SHP77 treated with DMSO at 0.1 percent for 48 hours (cell line): ENCODE measurements at places on chromosomes 6 and 20.

DNA sequence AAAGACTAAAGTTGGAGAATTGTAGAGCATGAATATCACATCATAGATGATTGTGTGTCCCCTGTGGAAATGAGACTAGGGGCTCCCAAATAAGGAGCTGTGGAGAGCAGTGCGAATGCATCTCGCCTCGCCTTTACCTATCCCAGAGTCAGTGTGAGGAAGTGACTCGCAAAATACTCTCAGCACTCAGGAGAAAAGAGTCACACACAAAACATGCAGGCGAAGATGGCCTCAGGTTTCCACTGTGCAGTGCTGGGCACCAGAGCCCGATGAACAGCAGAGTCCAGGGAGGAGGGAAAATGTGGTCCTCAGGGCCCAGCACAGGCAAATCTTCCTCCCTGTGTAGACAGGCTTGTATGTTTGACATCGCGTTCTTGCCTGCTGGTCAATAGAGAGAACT, 126.5 kb upstream of the AFDN start:
- DNase-seq: no peak

- DNase-seq: no peak
These were observed 164.4 kb downstream of the CDKAL1 start for GRCh38 chr6:20698675-20699074.

GRCh38 chr20:35806075-35806474, 34.3 kb downstream of the PHF20 start:
- no peak for DNase-seq

GRCh38 chr6:110415086-110415916, at the start of gene DDO:
Gene DDO, minus strand, starts transcription at chr6:110415575. Its CDS starts 2,113 bp downstream, at chr6:110413462.
- peak; percentile 72 for DNase-seq

GRCh38 chr6:121851056-121851455, 415.6 kb downstream of the GJA1 start:
- DNase-seq: no peak

DNA sequence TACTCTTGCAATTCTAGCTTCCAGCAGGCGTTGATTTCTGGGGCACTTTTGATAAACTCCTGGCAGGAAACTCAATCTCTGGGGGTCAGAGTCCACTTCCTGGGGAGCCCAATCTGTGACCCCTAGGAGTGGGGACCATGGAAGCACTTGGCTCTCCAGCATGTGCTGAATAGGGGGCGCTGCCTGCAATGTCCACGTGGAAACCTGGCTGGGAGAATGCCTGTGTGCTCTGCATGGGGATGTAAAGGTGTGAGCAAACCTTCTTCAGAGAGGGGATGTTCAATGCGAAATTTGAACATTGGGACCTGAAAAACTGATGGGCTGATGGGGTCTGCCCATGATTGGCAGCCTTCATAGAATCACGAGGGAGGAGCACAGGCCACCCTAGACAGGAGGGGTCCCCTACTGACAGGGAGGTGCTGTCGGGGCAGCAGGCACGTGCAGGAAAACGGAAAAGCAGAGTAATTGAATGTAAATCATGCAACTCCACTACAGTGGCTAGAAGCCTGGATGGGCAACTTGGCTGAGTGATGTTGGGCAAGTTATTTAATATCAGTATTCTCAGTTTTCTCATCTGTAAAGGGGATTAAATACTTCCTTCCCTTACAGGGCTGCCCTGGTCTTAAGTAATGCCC, 47.8 kb downstream of the CEP43 start:
- DNase-seq: no peak

- no peak for DNase-seq
These were observed 135.4 kb downstream of the NRN1 start for GRCh38 chr6:5871296-5871695.

DNA sequence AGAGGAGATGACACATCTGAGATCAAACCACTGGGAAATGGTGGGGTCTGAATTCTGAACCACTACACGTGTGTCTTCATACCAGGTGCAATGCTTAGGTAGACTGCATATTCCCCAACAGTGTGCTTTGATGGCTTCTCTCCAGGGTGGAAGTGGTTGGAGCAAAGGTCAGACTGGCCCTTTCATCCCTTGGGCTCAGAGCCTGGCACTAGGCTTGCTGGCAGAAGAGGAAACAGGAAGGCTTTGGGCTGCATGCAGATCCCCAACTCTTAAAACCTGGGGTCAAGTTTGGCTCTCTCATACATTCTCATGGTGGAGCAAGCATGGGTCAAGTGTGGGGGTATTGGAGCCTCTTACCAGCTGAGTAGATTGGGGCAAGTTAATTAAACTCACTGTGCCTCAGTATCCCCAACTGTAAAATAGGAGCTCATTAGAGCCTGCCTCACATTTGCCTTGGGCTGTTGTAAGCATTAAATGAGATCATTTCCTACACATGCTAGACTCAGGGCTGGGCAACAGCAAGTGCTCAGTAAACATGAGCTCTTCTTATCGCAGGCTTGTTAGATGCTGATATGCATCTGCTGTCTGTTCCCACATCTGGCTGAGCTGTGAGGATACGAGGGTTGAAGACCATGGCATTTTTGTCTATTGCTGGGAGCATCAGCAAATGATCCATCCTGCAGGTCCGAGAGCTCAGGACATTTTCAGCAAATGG, 51.6 kb upstream of the FAM83D start:
- DNase-seq: no peak

GRCh38 chr6:46220352-46221221, 49.8 kb upstream of the ENPP5 start:
- DNase-seq: no peak

- DNase-seq: no peak
These were observed 42.9 kb downstream of the RIOK1 start for GRCh38 chr6:7432391-7433120.

DNA sequence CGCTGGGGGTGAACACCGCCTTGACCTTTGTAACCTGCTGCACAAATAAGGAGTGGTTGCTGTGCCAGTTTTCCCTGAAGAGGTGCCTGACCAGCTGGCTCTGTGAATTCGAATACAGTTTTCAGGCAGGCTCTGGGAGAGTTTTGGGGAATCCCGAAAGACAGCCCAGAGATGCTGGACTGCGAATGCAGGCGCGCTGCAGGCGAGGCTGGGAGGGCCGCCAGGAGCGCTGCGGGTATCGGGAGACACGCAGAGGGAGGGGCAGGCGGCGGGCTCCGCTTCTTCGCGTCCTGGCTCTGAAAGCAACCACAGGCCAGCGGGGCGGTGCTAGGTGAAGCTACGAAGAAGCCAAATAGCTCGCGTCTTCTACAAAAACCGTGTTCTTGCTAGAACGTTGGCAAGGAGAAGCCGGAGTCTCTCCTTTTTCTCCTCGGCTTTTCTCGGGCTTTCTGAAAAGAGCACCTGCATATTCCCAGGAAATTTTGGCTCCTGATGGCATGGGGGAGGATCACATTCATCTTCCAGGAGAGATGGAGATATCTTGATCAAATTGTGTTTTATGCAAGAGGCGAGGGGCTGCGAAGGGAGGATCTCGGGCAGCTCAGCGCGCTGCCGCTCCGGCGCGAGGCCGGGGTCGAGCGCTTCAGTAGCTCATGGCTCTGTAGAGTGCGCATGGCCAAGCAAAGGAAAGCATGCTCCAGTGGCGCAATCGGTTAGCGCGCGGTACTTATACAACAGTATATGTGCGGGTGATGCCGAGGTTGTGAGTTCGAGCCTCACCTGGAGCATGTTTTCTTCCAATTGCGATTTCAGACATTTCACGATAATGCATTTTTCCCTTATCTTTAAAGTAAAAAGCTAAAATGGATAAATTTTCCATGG, 158.1 kb upstream of the ZNF184 start:
- DNase-seq: peak; percentile 2

DNA sequence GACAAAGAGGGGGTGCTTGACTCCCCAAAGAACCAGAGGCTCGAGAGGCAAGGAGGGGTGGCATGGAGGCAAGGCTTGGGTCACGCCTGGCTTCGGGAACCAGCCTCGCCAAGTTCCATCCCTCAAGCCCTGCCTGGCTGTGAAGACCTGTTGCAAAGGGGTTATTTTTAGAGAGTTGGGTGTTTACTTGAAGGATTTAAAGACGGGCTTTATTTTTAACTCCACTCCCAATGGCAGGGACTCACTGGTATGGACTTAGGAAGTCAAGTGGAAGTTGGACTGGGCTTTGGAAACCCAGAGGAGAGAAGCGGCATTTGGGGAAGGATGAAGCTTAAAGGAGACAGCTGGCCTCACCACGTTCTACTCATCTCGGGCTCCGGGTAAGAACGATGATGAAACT, 43.1 kb downstream of the JPH2 start:
- DNase-seq: no peak

DNA sequence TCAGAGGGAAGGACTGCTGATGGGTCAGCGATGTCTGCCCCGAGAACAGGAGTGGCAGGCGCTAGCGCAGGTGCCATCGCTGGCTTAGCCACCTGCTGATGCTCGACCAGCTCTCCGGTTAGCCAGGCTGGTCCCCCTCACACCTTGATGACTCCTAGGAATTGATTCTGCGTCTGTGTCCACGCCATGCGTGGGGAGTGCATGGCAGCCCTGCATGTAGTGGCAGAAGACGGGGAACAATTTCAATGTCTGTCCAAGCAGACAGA, 6.7 kb downstream of the SS18L1 start:
- no peak for DNase-seq

GRCh38 chr20:12592756-12593155, 416.0 kb upstream of the SPTLC3 start:
- DNase-seq: no peak

GRCh38 chr20:35232575-35232974, 6.1 kb downstream of the MMP24 start:
- no peak for DNase-seq
